ENCODE measurements at places on chromosomes 13 and 19.

GRCh38 chr13:113748101-113748861 is 10.7 kb upstream of the TMEM255B start:
- DNase-seq, result no peak

- DNase-seq, result peak; percentile 59
Observed at GRCh38 chr13:51534041-51534817, 50.0 kb upstream of the WDFY2 start.

- no peak for DNase-seq
Observed at GRCh38 chr13:30165796-30166195, 141.6 kb downstream of the KATNAL1 start.

GRCh38 chr13:56352361-56352760 is 788.4 kb upstream of the PRR20A start:
- no peak for DNase-seq
